ENCODE measurements at places on chromosomes 2 and 18.

GRCh38 chr2:11876889-11877288 lies 130.5 kb downstream of the LPIN1 start:
- DNase-seq = no peak

DNA sequence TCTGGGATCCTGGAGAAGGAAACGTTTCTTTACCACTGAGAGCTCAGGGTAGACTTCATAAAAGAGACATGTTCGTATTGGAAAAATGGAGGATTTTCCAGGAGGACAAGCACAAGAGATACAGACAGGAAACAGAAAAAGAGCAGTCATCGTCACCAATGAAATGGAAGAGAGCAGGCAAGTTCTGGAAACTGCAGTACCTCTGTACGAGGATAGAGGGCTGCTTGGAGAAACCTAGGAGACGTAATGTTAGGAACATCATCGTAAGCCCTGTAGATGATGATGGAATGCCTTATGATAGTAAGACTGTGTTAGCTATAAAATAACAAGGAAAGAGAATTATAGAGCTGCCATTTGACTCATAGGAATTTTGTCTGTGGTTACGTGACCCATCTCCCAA lies 121.1 kb upstream of the KLHL14 start:
- no peak for DNase-seq

- DNase-seq = no peak
Measured at GRCh38 chr2:192265751-192266150, 71.0 kb upstream of the TMEFF2 start.

DNA sequence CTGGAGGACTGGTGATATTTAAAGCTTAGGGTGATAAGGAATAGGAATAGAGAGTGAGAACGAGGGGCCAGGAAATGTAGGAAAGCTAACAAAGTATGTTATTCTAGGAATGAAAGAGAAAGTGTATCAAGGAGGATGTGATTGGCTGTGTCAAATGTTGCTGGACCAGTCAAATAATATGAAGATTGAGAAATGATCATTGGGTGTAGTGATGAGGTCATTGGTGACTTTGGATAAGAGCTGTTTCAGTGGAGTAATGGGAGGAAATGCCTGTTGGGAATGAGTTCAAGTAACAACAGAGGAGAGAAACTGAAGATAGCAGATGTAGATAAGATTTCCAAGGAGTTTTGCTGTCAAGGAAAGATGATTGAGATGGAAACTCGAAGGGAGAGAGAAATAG lies 74.4 kb downstream of the UBE2E3 start:
- no peak for DNase-seq

GRCh38 chr18:58411323-58411722 lies 217.6 kb downstream of the ALPK2 start:
- no peak for DNase-seq

- DNase-seq = no peak
Measured at GRCh38 chr2:214311031-214311533, 99.8 kb upstream of the VWC2L start.

DNA sequence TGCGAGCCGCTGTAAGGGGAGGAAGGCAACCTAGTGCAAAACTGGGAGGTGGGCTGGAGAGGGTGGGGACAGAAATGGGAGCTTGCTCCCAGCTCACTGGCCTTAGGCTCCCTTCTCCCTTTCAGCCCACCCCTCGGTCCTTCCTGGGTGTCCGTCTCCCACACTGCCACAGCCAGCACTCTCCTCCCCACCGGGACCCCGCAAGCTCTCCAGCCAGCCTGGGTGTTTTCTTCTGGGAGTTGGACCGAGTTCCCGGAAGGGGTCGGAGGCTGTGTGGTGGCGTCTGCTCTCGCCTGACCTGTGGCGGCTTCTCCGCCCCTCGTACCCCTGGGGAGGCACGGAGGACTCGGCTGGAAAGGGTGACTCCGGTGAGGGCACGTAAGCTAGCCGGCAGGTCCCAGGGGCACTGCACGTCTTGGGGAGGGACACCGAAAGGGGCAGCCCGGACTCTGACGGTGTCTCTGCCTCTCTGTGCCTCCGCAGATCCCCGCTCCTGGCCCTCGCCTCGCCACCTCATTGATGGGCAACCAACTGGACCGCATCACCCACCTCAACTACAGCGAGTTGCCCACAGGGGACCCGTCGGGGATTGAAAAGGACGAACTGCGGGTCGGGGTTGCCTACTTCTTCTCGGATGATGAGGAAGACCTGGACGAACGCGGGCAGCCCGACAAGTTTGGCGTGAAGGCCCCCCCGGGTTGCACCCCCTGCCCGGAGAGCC lies 1.1 kb downstream of the LRATD1 start:
- DNase-seq = no peak

DNA sequence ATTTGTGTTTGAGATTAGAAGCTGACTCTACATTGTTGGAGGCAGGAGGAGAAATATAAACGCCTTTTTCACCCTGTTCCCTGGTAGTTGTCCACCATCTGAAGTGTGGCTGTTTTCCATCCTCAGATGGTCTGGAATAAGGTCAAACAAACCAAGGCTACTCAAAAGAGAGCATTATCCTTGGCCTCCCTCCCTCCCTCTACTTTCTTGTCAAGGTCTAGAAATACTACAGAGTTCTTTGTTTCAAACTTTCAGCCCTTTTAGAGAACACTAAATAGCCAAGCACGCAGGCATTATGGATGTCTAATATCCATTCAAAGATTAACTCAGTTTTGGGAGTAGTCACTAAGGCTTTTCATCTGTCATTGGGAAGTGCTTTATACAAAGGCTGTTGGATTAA lies 215.8 kb upstream of the ITGA4 start:
- DNase-seq = no peak

DNA sequence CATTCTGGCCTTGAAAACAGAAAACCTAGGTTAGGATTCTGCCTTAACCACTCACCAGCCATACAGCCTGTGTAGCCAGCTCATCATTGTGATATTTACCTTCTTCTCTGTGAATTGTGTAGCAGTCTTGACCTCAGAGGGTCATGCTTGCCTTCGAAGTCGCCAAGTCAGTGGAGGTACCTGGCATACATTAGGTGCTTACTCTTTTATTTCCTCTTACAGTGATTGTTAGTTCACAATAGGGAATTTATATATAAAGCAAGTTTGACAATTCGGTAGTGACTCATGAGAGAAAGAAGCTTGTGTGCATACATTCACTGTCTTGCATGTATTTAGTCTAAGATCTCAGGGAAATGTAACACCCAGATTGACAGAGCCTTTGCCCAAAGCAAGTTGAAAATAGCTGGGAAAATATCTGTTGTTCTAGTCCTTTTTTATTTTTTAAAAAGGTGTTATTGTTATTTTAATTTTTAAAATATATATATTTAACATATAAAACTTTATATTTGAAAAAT lies 290.6 kb downstream of the PTGR3 start:
- no peak for DNase-seq

DNA sequence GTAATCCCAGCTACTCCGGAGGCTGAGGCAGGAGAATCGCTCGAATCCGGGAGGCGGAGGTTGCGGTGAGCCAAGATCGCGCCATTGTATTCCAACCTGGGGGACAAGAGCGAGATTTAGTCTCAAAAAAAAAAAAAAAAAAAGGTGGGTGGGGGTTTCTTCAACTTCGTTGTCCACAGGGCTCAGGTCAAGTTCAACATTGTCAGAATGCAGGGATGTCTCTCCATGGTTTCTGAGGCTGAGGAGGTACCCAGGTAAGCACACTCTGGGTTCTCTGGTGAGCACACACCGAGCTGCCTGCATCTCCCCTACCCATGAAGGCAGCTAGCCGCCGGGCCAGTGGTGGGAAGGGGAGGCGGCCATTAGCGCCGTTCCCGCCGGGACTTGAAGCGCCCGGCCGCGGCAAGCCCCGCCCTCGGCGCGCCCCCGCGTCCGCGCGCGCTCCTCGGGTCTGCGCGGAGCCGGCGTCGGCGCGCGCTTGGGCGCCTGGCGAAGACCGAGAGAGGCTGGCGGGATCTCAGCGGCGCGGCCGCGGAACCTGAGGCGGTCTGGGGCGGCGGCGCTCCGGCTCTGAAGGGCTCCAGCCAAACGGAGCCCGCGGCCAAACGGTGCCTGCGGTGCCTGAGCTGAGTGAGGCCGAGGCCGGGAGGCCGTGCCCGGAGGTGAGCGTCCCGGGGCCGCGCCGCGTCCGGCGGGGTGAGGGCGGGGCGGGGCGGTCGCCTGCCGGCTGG lies at the start of gene UBXN2A:
Gene UBXN2A, plus strand, starts transcription at position 477 of the 731 bp plus-strand sequence. CDS start 17,852 bp downstream, outside the sequence.
- peak; percentile 82 for DNase-seq

DNA sequence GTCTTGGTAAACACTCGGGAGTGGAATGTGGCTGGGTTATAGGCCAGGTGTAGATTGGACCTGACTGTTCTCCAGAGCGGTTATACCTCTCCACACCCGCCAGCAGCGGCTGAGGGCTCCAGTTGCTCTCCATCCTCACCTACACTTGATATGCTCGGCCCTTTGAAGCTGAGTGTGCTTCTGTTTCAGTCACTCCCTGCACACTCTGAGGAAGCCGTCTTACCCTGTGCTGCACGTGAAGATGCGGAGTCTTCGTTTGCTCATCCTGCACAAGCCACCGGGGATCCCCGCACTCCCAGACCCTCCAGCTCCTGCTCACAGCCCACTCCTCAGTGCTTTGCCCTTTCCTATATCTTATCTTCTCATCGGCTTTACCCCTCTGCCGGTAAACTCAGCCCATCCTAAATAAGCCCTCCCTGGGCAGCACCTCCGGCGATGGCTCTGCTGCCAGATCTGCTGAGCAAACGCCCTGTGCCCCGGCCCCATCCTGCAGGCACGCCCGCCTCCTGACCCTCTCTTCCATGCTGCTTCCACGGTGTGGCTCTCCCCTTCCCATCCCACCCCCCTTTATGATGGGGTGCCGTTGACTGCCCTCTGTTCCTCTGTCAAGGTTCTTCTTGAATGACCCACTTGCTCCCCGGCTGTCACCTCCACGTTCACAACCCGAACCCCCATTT lies 47.3 kb upstream of the ODC1 start:
- DNase-seq = no peak

- DNase-seq = no peak
Measured at GRCh38 chr2:160208655-160209515, 8.8 kb upstream of the ITGB6 start.

GRCh38 chr2:240886023-240886565 lies 9.9 kb downstream of the MAB21L4 start:
- no peak for DNase-seq

DNA sequence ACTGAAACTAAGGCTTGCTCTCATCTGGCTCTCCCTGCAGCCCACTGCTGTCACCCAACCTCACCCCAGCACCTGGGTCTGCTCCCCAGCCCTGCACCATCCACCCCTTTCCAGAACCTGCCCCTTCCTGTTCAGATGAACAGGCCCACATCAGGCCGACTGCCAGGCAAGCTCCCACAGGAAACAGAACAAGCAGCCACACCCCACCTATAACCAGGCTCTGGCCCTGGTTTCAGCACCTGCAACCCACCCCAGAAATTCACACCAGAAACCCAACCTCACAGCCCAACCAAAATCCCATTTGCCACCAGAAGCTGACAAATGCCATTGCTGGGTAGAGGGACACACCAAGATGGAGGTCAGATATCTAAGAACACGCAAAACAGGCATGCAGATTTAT lies 159.2 kb upstream of the ID2 start:
- no peak for DNase-seq

DNA sequence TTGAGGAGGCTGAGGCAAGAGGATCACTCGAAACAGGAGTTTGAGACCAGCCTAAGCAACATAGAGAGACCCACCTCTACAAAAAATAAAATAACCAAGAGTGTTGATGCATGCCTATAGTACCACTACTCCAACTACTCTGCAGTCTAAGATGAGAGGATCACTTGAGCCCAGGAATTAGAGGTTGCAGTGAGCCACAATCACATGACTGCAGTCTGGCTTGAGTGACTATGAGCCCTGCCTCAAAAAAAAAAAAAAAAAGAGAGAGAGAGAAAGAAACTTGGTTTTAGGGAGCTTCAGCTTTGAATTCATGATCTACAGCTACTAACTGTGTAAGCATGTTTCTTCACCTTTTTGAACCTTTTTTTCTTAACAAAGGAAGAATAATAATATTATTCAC lies 119.9 kb downstream of the HNMT start:
- no peak for DNase-seq

DNA sequence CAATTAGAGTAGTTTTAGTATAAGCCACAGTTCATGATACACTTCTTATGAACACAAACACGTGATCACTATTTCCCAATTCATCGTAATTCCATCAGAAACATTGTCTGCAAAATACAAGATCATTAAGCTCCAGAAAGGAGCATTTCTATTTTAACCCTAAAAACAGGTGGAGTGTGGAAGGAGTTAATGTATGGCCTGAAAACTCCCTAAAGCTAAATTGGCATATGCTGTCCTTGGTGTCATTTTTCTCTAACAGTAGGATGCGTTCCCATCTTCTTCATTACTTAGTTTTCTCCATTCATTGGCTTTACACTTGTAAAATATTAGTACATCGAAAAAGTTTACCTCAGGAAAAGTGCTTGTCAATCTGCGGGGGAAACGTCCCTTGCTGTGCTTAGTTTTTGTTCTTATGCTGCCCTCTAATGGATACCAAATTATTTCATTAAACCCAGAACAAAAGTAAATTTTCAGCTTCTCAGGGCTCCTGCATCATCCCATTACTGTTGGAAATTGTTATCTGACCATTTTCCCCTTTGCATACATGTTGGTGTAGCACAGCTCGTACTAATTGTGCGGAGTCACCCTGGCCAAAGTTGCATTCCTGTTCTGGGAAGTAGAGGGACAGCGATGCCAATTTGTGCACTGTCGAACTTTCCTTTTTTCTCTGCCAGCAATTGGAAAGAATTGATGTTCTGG lies 153.4 kb downstream of the GPD2 start:
- peak; percentile 39 for DNase-seq

DNA sequence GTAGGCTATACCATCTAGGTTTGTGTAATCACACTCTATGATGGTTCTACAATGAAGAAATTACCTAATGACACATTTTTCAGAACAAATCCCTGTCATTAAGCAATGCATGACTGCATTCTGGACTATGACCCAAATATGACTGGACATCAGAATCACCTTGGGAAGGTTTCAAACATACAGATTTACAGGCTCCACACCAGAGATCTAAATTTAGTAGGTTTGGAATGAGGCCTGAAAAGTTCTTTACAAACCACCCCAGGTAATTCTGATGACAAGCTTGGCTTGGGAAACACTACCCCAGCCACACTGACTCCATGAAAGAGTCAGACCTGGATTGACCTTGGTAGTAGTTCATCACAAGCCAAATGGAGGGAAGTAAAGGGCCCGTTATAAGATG lies 52.2 kb upstream of the NFE2L2 start:
- no peak for DNase-seq

- no peak for DNase-seq
Measured at GRCh38 chr18:53883771-53884170, 340.7 kb downstream of the MBD2 start.

DNA sequence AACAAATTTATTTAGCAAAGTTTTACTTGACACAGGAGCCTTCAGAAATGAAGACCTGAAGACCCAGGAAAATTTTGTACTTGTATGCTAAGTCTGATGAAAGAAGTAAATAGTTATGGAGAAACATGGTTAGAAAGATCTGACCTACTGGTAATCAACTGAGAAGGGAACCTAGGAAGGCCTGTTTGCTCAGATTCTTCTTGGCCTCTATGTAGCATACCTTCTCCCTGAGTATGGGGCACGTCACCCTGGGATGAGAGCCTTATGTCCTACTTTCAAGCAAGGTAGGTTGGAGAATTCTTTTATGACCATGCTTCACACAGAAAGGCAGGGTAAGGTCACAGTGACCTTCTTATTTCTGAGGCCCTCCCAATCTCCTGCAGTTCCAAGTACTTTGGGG lies 178.6 kb upstream of the CREB1 start:
- no peak for DNase-seq

Measured in CD4-positive, alpha-beta memory T cell (primary cell).